ENCODE measurements at places on chromosomes 13 and 19. TPM values are rescaled to one million over a fixed set of nuclear protein-coding genes. Genes with fewer than 3 reads are reported as not detected.

DNA sequence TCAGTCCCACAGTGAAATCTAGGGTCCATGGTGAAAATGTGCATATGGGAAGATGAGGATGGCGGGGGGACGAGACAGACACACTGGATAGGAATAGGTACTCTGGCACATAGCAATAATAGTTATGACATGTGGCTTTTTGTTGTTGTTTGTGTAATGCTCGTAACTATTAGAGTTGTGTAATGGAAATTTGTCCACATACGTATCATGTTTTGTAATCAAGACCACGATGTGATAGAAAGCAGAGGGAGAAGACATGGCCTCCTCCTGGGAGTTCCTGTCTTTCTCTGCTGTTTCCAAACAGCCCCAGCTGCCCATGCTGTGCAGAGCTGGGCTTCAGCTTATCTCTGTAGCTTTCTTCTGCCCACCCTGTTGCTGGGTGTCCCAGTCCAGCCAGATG is 185.3 kb upstream of the TMTC4 start:
- no peaks in the 10 kb centered on the region for H3K27me3 ChIP-seq
- no peak overlapping the region for H3K4me3 ChIP-seq
- DNase-seq = no peak
- no peak overlapping the region for H3K27ac ChIP-seq

GRCh38 chr13:113952151-113952982 is 21.5 kb downstream of the C13orf46 start:
- no peaks in the 10 kb centered on the region for H3K27me3 ChIP-seq
- H3K4me3 ChIP-seq = no peak overlapping the region
- peak; percentile 46 for DNase-seq
- H3K4me1 ChIP-seq = no peaks in the 10 kb centered on the region
- no peaks in the 10 kb centered on the region for H3K36me3 ChIP-seq

Gene EXOSC5
- 12.9 TPM for total RNA-seq

DNA sequence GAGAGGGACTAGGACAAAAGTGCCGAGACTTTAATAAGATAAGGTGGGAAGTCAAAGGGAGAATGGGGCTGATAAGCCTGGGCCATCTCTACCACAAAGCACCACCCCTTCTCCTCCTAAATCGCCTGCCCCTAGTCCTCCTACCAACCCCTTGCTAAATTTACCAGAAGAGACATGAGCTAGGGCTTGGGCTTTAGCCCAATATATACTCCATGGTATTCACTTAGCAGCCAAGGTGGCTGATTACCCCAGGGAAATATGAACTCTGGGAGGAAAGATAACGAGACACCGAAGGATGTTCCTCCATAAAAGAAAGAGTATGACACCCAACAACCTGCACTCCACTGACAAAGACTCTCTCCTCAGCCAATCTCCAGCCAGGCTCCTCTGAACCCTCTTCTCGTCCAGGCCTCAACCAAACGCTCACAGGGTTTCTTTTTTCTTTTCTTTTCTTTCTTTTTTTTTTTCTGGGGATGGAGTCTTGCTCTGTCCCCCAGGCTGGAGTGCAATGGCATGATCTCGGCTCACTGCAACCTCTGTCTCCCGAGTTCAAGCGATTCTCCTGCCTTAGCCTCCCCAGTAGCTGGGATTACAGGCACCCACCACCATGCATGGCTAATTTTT is 610.2 kb downstream of the UQCRFS1 start:
- no peaks in the 10 kb centered on the region for H3K36me3 ChIP-seq
- no peaks in the 10 kb centered on the region for H3K27me3 ChIP-seq
- no peaks in the 10 kb centered on the region for H3K4me1 ChIP-seq

Gene HIPK4
- total RNA-seq = not detected
